ENCODE measurements at places on chromosomes 3 and 15.

- DNase-seq, result no peak
Measured at GRCh38 chr3:46168583-46169345, 39.3 kb downstream of the CCR1 start.

DNA sequence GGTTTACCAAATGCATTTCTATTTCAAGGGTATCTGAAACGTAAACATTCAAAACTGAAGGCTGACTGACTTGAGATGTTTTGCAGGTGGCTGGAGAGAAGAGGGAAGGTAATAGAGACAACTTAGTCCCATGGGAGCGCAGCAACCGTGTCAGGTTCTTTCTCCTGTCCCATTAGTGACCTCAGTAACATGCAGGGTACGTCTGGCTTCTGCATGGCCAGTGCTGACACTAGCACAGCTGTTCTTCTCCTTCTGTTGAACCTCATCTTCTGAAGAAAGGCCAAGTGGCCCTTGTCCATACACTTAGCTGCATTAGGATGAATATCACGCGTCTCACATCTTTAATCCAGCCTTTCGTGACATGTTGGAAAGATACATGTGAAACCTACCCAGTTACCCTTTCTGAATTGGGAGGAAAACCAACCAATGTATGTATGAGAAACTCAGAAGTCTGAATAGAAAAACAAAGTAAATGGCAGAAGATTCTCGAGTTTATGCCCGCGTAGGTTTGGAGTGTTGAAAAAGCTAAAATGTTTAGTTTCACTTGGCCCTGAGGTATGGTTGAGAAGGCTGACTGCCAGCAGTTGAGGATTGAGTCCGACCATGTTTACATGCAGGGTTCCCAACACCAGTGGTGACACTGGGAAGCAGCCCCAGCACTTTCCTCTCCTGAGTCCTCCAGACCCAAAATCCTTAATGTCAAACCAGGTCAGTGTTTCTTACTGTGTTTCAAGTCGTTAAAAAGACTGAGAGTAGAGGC, 10.3 kb downstream of the NCBP2 start:
- DNase-seq, result no peak

GRCh38 chr3:188507244-188507720, 353.3 kb downstream of the LPP start:
- peak; percentile 12 for DNase-seq

DNA sequence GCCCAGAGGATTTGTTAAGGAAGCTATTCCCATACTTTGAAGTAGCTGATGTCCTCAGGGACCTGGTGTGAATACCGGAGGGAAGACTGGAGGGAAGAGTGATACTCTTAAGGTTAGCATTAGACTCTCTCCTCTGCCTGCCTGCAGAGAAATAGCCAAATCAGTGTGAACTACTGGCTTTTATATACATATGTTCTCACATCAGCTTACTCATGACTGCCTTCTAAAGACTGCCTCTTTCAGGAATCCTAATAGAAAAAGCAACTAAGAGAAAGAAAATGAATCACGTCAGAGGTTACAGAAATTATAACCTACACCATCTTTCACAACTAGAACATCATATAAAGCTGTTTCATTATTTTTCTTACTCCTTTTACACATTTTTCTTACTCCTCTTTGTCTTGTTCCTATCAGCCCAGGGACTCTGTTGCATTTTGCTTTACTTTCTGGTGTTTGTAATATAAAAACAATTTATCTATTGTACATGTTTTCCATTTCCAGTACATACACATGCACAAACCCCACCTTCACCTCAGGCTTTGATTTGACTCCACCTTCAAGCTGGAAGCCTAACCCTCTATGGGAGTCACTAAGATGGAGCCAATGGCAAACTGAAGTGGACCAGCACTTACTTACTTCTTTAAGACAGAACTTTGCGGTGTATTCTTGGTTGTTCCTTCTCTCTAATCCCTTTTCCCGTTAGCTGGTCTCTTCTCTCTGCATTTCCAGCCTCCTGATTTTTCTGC, 257.7 kb upstream of the UBE2E1 start:
- DNase-seq, result no peak

- no peak for DNase-seq
Measured at GRCh38 chr15:48541341-48542278, 103.9 kb downstream of the FBN1 start.

GRCh38 chr3:9765865-9766264, 3.9 kb downstream of the CAMK1 start:
- no peak for DNase-seq

DNA sequence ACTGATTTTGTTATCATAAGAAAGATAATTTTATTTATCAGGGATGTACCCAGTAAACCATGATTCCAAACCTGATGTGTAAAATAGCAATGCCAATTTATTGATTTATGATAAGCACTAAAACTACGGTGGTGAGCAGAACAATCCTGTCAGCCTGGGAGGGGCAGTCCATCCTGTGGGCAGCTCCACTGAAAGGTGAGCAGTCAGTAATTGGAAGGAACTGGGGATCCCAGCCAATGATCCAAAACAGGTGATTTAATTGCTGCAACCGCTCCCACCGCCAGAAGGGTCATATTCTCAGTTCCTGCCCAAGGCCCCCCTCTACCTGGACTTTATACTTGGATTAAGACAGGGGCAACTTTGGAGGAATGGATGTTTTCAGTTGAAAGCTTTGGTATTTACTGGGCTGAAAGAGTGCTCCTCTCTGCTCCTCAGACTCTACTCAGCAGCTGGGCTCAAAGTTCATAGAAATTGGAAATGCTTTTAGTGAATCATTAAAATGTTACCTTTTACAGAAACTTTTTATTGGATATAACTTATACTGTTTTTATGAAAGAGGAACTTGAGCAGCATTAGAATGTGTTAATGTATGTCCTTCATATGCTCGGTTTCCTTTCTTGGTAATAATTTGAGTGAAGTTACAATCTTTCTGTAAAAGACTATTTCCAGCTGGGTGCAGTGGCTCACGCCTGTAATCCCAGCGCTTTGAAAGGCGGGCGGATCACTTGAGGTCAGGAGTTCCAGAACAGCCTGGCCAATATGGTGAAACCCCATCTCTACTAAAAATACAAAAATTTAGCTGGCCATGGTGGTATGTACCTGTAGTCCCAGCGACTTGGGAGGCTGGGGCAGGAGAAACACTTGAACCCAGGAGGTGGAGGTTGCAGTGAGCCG, 198.6 kb upstream of the IL12A start:
- DNase-seq, result no peak

GRCh38 chr15:58551764-58552504, 120.1 kb downstream of the LIPC start:
- DNase-seq, result no peak
